ENCODE measurements at places on chromosomes 12 and 14.

DNA sequence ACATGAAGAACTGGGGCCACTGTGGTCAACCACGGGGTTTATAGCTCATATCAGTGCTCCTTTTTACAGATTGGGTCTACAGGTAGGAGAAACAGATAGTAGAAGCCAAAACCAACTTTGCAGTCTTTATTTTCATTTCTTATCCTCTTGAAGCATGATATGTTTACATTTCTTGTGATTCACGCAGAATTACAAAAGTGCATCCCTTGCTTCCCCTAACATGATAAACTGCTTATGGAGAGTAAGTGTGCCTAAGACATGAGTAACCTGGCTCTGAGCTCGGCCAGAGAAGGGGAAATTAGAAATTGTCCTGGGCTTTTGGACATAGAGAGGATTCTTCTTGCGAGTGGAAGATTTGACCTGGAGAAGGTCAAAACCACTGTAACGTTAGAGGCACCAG is 18.4 kb downstream of the PWP1 start:
- DNase-seq = no peak

DNA sequence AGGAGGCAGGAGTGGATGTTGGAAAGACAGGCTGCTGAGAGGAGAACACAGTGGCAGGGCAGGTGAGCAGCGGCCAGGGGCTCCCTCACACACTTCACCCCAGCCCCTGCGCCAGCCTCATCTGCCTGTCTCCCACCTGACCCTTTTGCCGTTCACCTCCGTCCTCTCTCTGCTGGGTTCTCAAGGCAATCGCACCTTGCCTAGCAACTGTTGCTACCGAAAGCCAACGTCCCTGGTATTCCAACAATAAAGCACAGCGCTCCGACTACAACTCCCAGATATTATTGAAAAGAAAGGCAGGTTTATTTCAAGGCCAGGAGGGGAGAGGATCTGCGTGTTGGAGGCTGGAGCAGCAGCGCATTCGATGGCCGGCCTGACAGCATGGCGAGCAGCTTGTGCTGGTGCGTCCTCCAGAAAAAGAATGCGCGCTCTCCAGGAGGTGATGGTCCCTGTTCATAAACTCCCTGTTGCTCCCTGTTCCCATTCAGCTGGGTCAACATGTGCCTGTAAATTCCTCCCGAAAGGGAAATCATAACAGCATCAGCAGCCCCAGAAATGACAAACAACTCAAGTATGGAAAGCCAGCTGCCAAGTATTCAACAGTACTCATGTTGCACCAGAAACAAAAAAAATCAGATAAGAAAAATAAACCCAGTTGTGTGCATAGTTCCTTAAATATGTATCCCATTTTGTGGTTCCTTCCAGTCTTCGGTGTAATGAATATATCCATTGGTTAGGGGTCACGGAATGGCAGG is 153.0 kb upstream of the DIO3 start:
- DNase-seq = no peak

- DNase-seq = no peak
These were observed 371 bp upstream of the SHMT2 start for GRCh38 chr12:57229046-57229633.

- no peak for DNase-seq
These were observed 75.3 kb upstream of the TMPO start for GRCh38 chr12:98439981-98440581.

DNA sequence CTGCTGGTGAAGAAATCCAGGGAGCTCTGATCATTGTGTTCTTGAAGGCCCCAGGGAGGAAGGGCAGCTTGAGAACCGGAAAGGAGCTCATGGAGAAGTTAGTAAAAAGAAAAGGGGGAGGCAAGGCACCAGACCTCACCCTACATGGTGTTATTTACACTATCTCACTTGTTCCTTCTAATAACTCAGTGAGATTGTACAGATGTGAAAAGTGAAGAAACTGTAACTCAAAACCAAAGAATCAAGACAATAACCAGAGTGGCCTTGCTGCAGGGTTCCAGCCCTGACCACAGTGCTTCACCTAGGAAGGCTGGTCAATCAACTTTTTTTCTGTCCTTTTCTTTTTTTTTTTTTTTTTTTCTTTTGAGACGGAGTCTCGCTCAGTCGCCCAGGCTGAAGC is 353.6 kb downstream of the TMTC2 start:
- no peak for DNase-seq

DNA sequence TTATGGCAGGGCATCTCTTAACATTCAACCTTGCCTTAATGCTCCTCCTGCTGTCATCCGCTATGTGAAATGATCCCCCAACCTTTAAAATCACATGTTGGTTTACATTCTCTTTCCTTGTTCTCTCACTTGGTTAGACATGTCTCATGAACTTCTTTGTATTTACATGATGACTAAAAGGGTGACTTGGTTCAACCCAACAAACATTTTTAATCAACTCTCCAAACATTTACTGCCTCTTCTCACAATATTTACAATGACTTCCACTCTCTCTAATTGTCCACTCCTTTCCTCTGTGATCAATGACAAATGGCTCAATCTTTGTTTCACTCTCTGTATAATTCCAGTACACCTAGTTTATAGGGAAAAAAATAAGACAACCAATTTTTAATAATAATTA is 506.1 kb downstream of the NELL2 start:
- DNase-seq = no peak

DNA sequence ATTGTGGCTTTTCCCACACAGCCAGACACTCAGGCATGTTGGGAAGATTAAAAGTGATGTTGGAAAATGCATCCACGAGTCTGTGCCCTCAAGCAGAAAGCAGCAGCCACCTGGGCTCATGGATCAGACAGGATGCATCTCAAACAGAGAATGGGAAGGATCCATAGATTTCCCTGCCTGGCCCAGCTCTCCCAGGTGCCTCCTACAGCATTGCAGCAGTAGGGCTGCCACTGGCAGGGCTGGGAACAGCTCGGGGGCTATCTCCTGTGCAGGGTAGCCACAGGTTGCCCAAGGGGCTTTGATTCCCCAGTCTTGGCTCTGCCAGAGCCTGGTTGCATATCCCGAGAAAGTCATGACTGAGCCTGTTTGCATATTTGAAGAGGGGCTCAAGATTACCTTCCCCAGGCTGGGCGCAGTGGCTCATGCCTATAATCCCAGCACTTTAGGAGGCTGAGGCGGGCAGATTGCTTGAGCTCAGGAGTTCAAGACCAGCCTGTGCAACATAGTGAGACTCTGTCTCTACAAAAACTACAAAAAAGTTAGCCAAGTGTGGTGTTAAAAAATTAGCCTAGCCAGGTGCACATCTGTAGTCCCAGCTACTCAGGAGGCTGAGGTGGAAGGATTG is 19.5 kb downstream of the C14orf132 start:
- no peak for DNase-seq

GRCh38 chr14:92341791-92342190 is 18.8 kb downstream of the SLC24A4 start:
- no peak for DNase-seq

GRCh38 chr14:66881596-66881995 is 307.6 kb upstream of the GARIN2 start:
- no peak for DNase-seq
